ENCODE measurements at places on chromosomes 6 and 20. TPM values are rescaled to one million over a fixed set of nuclear protein-coding genes. Genes with fewer than 3 reads are reported as not detected.

The PLCB4 gene
- 2.5 TPM for total RNA-seq

The SYCP2L gene
- 4.9 TPM for total RNA-seq

The PPP1R14C gene
- 7.8 TPM for total RNA-seq

GRCh38 chr6:81487489-81487888, 265.0 kb downstream of the TENT5A start:
- H3K4me3 ChIP-seq: no peak overlapping the region
- H3K27ac ChIP-seq: no peak overlapping the region

The LAMA4 gene
- 2.2 TPM for total RNA-seq
